Fibroblast of mammary gland (primary cell): ENCODE measurements at places on chromosomes 7 and 10.

DNA sequence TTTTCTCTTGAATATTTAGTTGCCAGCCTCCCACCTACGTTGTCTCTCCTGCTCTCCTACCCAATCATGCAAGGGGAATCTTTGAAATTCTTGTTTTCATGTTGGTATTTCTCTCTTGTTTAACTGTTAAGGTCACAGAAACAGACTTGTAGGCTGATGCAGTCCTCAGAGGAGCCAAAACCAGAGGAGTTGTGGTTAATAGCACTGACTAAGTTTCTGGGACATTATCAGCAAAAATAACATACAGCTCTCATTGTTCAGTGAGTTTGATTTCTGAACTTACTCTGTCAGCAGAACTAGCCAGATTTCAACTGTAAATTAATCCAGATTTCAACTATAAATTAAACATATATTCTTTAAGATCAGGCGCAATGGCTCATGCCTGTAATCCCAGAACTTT is 11.1 kb upstream of the CUL1 start:
- DNase-seq, result no peak

GRCh38 chr10:110802090-110802489 is 69.6 kb upstream of the PDCD4 start:
- peak; percentile 84 for DNase-seq

GRCh38 chr7:1473864-1474512 is 14.7 kb upstream of the MICALL2 start:
- DNase-seq, result peak; percentile 81

- DNase-seq, result no peak
Measured at GRCh38 chr7:121313220-121313792, 15.5 kb upstream of the WNT16 start.
